NCI-H1105 (cell line): ENCODE measurements at places on chromosomes 7 and 10.

DNA sequence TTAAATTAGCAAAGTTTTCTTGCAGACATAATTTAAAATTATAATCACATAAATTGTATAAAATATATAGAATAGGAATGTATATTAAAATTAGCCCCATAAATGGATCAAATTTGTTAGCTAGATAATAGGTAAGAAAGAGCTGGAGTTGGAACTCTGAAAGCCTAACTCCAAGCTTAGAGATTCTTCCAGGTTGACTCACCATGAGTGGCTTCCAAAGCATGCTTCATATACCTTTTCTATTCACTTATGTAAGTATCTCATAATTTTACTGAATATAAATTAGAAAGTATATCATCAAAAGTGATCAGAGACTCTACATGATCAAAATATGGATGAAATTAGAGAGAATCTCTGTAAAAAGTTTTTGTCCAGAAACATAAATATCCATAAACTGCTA lies 320.7 kb upstream of the MAGI2 start:
- DNase-seq, result no peak

DNA sequence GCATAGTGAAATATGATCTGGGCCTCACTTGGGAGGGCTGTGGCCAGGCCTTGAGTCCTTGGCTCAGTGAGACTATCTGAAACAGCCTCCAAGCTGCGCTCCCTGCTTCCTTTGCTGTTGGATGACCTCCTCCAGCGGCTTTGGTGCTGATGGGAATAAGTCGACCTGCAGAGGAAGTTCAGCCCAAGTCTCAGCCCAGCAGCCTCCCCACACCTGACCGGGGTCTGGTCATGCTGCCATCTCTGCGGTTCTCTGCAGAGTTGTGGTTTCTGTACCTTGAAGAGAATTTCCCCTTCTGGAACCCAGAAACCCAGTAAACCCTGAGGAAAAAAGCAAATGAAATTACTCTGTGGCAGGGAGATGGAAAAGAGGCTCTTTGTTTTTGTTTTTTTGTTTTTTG lies 4.6 kb upstream of the RBAK start:
- no peak for DNase-seq

- no peak for DNase-seq
These were observed 21.6 kb upstream of the TRIL start for GRCh38 chr7:28979776-28980175.

GRCh38 chr7:30104157-30104556 lies 30.6 kb upstream of the MTURN start:
- no peak for DNase-seq

GRCh38 chr7:31816810-31817209 lies 129.8 kb downstream of the PPP1R17 start:
- no peak for DNase-seq

GRCh38 chr7:68980011-68980410 lies 618.3 kb upstream of the AUTS2 start:
- no peak for DNase-seq
